ENCODE measurements at places on chromosomes 2 and 18.

DNA sequence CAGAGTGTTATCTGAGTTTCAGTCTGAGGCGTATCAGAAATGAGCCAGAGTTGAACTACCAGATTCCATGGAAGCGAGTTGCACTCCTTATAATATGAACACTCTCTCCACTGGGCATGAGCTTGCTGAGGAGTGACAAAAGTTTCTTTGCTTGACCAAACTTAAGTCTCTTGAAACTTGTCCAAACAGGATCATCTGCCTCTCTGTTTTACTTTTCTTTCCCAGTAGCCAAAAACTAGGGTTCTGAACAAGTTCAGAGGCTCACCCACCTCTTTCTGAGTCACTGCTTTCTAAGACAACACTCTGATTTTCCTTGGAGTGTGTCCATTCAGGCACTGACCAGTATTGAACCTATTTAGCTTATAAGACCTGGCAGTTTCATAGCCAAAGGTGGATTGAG is 233.2 kb upstream of the TCF4 start:
- no peak for DNase-seq

- no peak for DNase-seq
These were observed 10.9 kb downstream of the NTSR2 start for GRCh38 chr2:11659115-11659475.

DNA sequence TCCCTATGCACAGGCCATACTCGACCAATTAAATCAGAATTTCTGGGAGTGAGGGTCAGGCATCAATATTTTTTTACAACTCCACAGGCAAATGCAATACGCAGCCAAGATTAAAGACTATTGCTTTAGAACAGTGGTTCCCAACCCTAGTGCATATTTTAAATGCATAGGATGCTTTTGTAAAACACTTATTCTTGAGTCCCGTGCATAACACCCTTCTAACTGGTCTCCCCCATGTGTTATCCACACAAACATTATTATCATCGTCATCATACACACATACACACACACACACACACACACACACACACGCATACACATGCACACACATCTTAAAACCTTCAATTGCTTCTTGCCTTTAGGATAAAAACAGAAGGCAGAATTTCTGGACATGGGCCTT is 145.0 kb upstream of the PELI1 start:
- no peak for DNase-seq

- DNase-seq = no peak
These were observed 57.9 kb downstream of the SNORC start for GRCh38 chr2:232927793-232928550.

- no peak for DNase-seq
These were observed 2.8 kb upstream of the RAX start for GRCh38 chr18:59276047-59276446.

DNA sequence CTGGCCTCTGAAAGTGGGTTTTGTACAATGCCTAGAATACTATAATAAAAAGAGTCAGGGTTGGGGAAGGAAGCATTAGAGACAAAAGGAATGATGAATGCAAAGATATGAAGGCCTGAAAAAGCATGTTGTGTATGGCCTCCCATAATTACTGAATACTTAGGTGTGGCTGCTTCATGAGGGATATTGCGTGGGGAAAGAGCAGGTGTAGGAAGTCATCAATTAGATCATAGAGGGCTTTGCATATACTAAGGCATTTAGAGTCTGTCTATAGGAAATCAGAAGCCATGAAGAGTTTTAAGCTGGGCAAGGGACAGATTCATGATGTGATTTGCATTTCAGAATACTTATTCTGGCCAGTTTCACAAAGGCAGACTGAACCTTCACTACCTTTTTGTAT is 48.2 kb downstream of the NCOA1 start:
- DNase-seq = no peak

DNA sequence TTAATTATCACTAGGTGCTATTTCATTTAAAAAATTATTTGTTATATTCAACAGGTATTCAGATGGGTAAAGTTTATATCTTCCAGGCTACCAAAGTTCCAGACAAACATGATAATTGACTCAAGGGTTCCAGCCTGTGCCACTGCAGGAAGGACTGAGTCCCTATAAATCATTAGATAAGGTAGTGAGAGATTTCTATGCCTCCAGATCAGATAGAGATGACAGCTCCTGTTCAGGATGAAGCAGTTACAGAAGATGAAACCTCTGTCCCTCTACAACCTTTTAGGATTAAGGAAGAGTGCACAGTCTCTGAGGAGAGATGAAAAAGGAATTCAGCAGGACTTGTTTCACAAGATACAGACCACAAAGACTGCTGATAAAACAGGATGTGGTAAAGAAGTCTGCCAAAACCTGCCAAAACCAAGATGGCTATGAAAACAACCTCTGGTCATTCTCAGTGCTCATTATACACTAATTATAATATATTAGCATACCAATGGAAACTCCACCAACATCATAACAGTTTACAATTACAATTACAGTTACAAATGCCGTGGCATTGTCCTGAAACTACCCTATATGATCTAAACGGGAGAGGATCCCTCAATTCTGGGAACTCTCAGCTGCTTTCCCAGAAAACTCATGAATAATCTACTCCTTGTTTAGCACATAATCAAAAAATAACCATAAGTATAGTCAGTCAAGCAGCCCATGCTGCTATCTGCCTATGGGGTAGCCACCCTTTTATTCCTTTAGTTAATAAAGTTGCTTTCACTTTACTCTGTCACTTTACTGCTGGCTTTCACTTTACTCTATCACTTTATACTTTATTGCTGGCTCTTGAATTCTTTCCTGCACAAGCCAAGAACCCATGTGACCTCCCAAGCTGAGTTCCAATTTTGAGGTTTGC is 288.5 kb downstream of the PDE11A start:
- DNase-seq = no peak

GRCh38 chr2:100895402-100895801 is 75.5 kb downstream of the NPAS2 start:
- DNase-seq = no peak

All from stimulated activated CD4-positive, alpha-beta T cell treated with anti-CD3 and anti-CD28 coated beads, TNF-alpha, amount 100 ng/mL, for 24 hours (primary cell).